ENCODE measurements at places on chromosomes 3 and 15. TPM values are rescaled to one million over a fixed set of nuclear protein-coding genes. Genes with fewer than 3 reads are reported as not detected.

Gene CLPX
- 19.9 TPM for polyA plus RNA-seq

Gene NECTIN3
- polyA plus RNA-seq: 6.8 TPM

Gene RTP3
- not detected for polyA plus RNA-seq

Gene ARIH2
- 49.6 TPM for polyA plus RNA-seq

Data from adipose tissue (tissue), 3 donors.